GM23248 (cell line): ENCODE measurements at places on chromosomes 3 and 15. TPM values are rescaled to one million over a fixed set of nuclear protein-coding genes. Genes with fewer than 3 reads are reported as not detected.

DNA sequence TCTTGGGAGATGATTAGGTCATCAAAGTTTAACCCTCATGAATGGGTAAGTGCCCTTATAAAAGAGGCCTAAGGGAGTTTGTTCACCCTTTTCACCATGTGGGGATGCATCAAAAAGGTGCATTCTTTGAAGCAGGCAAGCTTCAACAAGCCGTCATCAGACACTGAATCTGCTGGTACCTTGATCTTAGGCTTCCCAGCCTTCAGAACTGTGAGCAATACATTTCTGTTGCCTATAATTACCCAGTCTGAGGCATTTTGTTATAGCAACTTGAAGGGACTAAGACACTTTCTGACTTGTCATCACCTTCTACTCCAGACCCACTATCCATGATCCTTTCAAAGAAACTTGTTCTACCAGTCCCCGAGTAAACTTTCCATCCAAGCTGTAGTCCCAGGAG lies 44.6 kb upstream of the LRRC58 start:
- no peak for DNase-seq

Gene TERB2
- polyA plus RNA-seq: not detected in 2 replicates

GRCh38 chr3:11565072-11565471 lies 78.6 kb downstream of the VGLL4 start:
- no peak for DNase-seq

Gene KNG1
- polyA plus RNA-seq: not detected in 2 replicates

DNA sequence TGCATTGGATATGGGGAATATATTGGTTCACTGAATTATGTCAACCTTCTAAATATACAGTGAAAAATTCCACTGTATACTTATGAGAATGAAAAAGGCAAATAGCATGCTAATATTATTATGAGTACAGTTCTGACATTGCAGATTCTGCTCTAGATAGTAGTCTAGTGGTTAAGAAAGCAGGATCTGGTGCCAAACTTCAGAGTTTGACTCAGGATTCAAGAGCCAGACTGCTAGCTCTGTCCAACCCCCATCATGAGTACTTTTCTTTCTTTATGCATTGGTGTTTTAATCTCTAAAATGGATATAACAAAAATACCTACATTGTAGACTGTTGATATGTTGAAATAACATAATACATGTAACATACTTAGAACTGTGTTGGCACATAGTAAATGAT lies 57.3 kb upstream of the PLSCR4 start:
- DNase-seq: peak; percentile 92

DNA sequence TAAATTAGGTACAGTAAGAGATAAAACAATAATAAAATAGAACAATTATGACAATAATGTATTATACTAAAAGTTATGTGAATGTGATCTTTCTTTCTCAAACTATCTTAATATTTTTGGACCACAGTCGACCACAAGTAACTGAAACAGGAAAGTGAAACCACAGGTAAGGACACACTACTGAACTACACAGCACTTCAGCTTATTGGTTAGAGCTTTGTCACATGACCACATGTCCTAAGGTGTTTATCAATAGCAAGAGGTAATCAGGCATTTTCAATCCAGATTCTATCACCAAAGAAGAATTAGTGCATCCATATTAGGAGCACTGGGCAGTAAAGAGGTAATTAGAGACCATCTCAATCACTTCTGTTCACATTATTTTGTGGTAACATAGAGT lies 392.8 kb downstream of the RSL24D1 start:
- DNase-seq: no peak

Gene FAM174B
- polyA plus RNA-seq: 1.8 and 3.1 TPM in 2 replicates

Gene CFAP92
- polyA plus RNA-seq: not detected in 2 replicates

DNA sequence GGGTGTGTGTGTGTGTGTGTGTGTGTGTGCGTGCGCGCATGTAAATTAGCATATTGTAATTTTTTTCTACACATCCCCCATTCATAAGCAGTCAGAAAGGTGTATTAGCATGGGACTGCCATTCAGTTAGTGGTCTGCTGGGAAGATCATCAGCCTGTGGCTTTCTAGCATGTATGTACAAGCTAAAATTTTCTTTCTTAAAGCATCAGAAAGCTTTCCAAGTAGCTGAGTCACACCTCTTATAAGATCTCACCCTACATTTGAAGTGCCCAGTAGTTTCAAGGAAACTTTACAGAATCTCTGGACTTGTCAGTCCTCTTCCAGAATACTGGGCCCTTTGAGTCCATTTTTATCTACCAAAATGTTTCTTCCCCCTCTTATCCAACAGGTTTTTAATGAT lies 411.4 kb upstream of the TPRG1 start:
- DNase-seq: peak; percentile 57

Gene NRROS
- polyA plus RNA-seq: not detected in 2 replicates

DNA sequence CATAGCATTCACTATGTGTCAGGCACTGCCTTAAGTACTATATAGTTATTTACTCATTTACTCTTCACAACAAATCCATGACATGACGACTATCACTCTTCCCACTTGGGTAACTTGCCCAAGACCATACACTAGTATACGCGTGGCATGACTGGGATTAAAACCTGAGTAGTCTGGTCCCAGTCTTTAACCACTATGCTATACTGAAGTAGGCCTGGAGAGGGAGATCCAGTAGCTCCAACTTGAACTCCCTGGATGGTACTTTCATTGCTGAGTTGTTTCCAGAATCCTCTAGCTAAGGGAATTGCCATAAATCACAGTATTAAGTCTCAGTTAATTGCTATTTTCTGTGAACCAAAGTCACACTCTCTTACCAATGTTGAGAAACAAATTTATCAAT lies 116.2 kb upstream of the LSAMP start:
- no peak for DNase-seq

DNA sequence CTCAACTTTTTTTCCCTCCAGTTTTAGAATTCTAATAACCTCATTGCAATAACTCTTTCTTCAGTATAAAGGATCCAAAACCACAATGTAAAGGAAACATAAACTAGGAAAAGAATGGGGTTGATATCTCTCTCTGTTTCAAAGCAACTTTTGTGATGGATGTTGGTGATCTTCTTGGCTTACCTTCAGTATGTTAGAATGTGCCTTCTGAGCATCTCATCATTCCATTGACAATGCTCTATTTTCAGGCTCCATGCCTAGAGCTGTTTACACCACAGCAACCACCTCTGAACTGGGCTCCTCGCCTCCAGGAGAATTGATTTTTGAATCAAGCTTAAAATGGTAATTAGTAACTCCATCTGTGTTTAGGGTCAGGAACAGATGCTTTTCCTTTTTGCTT lies 6.6 kb downstream of the NLGN1 start:
- no peak for DNase-seq

DNA sequence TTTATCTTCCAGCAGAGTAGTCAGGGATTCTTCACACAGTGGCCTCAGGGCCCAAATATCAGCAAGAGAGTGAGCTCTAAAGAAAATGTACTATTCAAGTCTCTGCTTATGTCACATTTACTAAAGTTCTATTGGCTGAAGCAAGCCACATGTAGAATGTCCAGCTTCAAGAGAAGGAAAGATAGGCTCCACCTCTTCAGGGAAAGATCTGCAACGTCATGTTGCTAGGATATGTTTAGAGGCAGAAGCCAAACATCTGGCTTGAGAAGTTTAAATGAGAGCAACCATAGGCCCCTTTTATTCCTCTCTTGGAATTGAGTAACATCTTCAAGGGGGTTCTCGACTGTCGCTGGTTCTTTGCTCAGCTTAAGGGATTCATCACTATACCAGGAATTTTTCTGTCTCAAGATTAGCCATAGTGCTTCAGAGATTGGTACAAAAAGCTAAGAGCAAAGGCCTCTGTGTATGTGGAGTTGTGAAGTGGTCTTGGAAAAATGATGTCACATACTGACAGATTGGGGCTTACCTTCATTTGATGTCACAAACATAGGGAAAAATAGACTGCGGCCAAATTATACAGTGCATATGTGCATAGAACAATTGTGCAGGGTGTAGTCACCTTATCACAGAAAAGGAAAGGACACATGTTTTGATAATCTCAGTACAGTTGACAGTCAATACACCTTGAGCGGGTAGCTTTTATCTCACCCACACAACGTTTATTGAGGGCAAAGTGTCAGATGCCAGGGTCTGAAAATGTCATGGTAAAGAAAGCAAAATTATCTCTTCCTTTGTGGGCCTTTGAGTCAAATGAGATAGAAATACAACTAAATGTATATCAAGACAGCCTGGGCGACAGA lies 11.3 kb upstream of the THRB start:
- DNase-seq: peak; percentile 48

Gene MAP1A
- 30.3 and 31.5 TPM in 2 replicates for polyA plus RNA-seq

Gene SRPRB
- 99.4 and 102 TPM in 2 replicates for polyA plus RNA-seq

DNA sequence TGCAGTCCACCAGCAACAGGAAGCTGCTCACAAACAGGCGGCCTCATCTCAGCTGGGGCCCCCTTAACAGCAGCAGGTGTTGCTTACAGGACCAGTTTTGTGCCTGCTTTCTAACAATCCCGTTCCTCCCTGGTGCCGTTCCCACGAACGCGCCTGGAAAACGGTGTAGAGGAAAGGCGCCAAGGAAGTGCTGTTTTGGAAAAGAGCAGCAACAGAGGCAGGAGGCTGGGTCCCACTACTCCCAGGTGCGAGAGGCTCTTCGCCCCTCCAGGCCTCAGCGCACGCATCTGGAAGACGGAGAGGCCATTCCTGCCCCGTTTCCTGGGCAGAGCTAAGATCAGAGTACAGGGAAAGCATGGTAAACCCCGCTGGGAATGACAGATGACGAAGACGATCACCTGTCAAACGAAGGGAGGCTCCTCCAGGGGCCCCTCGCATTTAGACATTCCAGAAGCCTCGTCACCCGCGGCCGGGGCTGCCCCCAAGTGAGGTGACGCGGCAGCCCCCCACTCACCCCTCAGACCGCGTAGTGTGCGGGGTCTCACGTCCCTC lies 603 bp downstream of the SCAPER start:
- DNase-seq: peak; percentile 49

Gene SCN11A
- polyA plus RNA-seq: not detected in 2 replicates

GRCh38 chr15:80411788-80412288 lies 7.7 kb downstream of the ARNT2 start:
- no peak for DNase-seq

DNA sequence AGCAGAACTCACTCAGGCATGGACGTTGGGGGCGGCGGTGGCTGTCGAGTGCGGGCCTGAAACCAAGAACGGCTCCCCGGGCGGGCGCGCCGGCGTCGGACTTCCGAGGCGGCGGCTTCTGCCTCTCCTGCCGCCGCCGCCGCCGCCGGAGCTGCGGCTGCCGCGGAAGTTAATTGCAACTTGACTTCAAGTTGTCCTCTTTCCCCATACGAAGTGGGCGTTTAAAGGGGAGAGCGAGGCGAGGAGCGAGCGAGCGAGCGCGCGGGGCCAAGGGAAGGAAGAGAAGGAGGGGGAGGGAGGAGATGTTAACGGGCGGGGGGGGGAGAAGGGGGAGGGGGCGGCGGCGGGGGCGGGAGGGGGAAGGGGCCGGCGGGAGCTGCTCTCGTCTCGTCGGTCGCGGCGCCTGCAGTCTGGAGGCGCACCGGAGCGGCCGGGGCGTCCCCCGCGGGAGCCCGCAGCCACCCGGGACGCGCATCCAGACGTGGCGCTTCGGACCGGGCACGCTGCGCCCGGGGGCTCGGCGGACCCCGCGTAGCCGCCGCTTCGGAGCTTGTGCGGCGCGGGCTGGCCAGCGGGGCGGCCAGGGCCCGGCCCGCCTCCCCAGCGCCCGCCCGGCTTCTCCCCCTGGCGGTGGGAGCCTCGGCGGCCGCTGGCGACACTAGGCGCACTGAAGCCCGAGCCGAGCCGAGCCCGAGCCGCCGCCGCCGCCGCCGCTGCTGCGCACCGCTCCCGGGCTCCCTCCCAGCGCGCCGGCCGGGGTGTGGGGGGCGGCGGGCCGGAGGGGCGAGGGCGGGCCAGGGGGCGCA lies 19.7 kb upstream of the SATB1 start:
- peak; percentile 88 for DNase-seq

DNA sequence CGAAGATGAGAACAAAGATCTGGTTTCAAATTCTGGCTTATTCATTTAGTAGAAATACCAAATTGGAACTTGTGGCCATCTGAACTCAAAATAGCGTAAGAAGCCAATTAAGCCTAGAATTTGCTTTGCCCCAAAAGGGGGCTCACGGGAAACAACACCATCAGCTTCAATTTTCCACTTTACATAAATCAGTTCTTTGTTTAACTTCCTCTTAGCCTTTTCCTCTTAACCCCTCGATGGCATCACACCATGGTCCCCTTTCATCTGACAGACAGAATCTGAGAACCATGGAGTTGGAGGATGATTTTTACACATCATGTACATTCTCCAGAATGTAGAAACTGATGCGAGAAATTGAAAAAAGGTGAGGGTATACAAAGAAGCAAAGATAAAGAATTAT lies 207.0 kb downstream of the FOXP1 start:
- DNase-seq: no peak

DNA sequence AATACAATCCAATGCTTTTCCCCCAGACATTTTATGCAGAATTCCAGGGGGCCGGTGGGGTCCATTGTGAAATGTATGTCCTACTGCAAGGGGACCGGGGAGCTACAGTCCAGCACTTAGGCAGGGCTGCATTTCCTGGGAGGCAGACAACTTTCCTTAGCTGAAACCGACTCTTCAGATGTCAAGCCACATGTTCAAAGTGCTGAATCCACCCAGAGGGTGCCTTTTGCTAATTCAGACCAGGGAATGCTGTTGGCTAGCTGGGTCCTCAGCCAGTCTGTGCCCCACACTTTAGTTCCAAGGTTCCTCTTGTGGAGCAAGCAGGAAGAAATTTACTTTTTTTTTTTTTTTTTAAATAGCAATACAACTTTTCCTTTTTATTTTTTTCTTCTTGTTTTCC lies 219.5 kb upstream of the LRTM1 start:
- no peak for DNase-seq

GRCh38 chr3:151900884-151901643 lies 27.6 kb downstream of the SUCNR1 start:
- no peak for DNase-seq

DNA sequence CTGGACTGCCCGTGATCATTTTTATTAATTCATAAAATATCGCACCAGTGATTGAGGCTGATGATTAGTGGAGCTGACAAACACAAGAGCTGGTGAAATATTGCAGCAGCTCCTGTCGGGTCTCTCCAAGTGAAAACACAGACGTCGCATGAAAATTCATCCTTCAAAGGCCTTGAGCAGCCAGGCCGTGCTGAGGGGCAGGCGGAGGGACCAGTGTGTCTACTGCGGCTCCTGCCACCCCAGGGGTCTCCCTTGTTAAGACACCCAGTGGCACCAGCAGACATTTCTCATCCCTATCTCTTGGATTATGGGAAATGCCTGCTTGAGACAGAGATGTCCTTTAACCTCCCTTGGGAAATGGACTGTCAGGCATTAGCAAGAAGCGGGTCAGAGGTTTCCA lies 289.4 kb upstream of the TLE3 start:
- DNase-seq: no peak

- peak; percentile 64 for DNase-seq
Observed at GRCh38 chr3:133488785-133489367, 84.6 kb upstream of the CDV3 start.

- DNase-seq: peak; percentile 63
Observed at GRCh38 chr3:188860147-188860546, 311.6 kb upstream of the TPRG1 start.

Gene ERICH6
- polyA plus RNA-seq: 0.13 TPM in 1 of 2 replicates, not detected in the other

DNA sequence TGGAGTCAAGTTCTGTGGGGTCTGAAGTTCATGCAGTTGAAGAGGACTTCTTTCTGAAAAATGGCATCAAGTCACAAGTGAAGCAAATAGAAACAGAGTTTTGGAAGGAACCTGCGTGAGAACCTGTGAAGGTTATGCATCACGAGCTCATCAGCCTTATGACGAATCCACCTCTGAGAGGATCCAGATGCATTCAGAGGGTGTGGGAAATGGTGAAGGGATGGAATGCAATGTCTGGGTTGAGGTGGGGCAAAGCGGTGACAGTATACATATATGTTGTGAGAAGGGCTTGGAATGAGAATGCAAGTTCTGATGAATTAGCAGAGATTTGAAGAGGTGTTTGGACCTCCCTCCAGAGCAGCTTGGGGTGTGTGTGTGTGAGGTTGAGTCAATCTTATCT lies 382.1 kb upstream of the TBL1XR1 start:
- DNase-seq: peak; percentile 36
